Nucleus accumbens (tissue), 56 donors: ENCODE measurements at places on chromosomes 13 and 19.
A peak's percentile ranks its signal among the peaks of the same experiment; 100 is the strongest.

DNA sequence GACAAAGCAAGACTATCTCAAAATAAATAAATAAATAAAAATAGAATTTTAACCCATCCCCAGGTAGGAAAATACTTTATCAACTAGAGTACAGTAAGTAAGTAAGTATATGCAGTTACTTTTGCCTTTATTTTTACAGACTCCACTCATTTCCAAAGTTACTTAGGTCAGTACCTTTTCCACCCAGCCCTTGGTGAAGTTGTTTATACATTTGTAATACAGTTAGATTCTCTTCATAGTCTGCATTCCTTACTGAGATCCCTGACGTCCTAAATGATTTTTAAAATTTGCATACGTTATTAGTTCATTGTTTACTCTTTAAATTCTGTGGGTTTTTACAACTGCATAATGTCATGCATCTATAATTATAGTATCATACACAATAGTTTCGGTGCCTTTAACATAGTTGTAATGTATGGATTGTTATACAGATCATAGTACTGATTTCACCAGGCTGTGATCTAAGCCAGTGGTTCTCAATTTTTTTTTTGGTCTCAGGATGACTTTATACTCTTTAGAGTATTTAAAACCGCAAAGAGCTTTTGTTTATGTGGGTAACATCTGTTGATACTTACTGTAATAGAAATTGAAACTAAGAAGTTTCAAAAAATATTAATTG is 10.4 kb downstream of the SETDB2 start:
- DNase-seq = no peak

GRCh38 chr13:109628251-109628699 is 158.1 kb downstream of the IRS2 start:
- DNase-seq = no peak

GRCh38 chr19:47226426-47227351 is 4.3 kb downstream of the BBC3 start:
- DNase-seq = peak; percentile 56

DNA sequence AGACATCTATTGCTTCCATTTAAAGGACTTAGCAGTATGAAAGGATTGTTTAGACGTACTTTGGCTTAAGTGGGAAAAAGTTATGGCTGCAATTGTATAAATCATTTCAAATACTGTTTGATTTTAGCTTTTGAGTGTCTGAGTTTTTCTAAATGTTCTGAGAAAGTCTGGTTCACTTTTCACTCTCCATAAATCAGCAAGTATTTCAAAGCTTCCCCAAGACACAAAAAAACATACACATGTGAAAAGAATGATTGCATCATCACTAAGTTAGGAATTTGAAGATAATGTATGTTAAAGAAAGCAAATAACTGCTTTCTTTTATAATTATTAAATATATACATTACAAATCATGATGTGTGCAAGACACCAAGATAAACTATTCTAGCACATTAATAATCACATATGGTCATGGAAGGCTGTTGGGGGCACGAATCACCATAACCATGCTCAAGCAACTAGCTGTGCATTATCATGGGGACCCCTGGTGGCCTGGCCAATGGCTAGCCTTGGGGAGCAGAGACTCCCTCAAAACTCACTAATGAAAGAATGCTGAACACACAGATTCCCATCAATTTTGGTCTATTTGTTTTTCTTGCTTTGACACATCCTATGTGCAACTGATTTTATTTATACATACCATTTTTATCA is 111.1 kb downstream of the MIPEP start:
- no peak for DNase-seq

- no peak for DNase-seq
Measured at GRCh38 chr13:112105244-112105681, 38.3 kb downstream of the SOX1 start.

DNA sequence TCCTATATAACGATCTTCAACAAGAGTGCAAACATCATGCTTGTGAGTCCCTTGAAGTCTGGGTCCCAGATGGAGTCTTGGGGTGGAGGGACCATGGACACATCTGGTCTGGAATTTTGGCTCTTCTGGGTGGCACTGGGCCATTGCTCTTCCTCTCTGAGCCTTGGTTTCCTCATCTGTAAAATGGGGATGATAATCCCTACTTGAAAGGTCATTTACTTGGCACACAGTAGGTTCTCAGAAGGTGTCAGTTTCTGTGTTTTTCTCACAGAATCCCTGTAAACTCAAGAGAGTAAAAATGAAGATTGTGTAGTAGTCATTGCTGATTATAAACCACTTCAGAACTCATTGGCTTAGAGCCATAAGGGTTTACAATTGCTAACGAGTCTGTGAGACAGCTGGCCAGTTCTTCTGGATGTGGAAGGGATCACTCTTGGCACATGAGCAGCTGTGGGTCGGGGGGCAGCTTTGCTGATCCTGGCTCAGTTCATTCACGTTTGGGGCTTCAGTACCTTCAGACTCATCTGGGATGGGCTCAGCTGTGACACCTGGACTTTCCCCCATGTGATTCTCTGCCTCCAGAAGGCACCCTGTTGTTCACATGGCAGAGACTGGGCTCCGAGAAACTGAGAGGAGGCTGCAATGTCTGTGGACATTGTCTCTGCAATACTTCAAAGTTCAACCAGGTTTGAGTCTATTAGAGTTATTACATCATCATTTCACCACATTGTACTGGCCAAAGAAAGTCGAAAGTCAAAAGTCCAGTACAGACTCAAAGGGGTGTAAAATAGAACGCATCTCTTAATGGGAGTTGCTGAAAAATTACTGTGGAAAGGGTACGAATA is 7.8 kb downstream of the CYP4F12 start:
- no peak for DNase-seq

- DNase-seq = no peak
Measured at GRCh38 chr13:44732503-44733098, 156.5 kb upstream of the TSC22D1 start.

GRCh38 chr19:703651-704446 is 4.9 kb upstream of the PALM start:
- no peak for DNase-seq

- no peak for DNase-seq
Measured at GRCh38 chr13:34421858-34422475, 520.1 kb upstream of the NBEA start.
